Skeletal muscle tissue (tissue), 5 donors: ENCODE measurements at places on chromosomes 7 and 10. TPM values are rescaled to one million over a fixed set of nuclear protein-coding genes. Genes with fewer than 3 reads are reported as not detected.

Gene TSPAN15
- 72.0 TPM for total RNA-seq

Gene DLG5
- total RNA-seq: 14.1 TPM

Gene LAMB1
- total RNA-seq: 195 TPM

Gene ZNF316
- 9.9 TPM for total RNA-seq

Gene TMEM213
- total RNA-seq: not detected

Gene AOAH
- 5.2 TPM for total RNA-seq

Gene GJC3
- total RNA-seq: 1.0 TPM

Gene AKR1C4
- total RNA-seq: not detected

Gene CPA4
- total RNA-seq: 2.1 TPM

Gene DRGX
- total RNA-seq: not detected

Gene RTKN2
- total RNA-seq: 2.1 TPM

Gene COL28A1
- 2.1 TPM for total RNA-seq
